ENCODE measurements at places on chromosomes 3 and 15. TPM values are rescaled to one million over a fixed set of nuclear protein-coding genes. Genes with fewer than 3 reads are reported as not detected.

STX19 gene
- total RNA-seq = not detected

NEO1 gene
- 9.2 TPM for total RNA-seq

RPP25 gene
- 2.1 TPM for total RNA-seq

CPLX3 gene
- total RNA-seq = not detected

SLC9C1 gene
- total RNA-seq = not detected

C3orf49 gene
- total RNA-seq = not detected

GPR62 gene
- total RNA-seq = not detected

- DNase-seq = no peak
These were observed 38.3 kb upstream of the TM4SF4 start for GRCh38 chr3:149435996-149436885.

DNA sequence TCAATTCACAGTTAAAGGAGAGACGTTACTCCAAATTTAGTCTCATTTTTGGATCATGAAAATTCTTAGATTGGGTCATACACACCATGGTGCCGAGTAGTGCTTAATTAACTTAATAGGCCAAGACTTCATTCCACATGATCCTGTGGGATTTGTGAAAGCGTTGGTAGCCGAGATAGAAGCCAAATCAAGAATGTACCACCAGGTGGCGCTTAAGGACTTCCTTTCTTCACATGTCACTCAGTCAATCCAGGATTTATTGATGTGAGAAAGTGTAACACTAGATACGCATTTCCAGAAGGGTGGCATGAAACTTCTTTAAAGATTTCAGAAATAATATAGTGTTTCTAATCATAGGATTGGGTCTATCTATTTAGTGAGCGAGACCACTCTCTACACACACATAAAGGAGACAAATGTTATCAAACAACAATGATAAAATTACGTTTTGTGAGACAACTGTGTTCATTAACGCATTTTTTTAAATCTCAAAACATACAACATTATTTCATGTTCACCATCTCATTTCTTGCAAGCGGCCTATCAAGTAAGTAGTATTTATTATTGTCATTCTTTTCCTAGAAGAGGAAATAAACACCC lies 436.1 kb downstream of the CHL1 start:
- peak; percentile 52 for DNase-seq

GRCh38 chr3:3165241-3165640 lies 14.2 kb downstream of the CRBN start:
- no peak for DNase-seq

- no peak for DNase-seq
These were observed 73.0 kb downstream of the MGLL start for GRCh38 chr3:127749361-127749760.

- DNase-seq = no peak
These were observed 55.0 kb upstream of the EPHB3 start for GRCh38 chr3:184506561-184506991.

- no peak for DNase-seq
These were observed 295.7 kb downstream of the UNC13C start for GRCh38 chr15:54273928-54274327.

- DNase-seq = no peak
These were observed 187.3 kb upstream of the ATP11B start for GRCh38 chr3:182605882-182606611.

DNA sequence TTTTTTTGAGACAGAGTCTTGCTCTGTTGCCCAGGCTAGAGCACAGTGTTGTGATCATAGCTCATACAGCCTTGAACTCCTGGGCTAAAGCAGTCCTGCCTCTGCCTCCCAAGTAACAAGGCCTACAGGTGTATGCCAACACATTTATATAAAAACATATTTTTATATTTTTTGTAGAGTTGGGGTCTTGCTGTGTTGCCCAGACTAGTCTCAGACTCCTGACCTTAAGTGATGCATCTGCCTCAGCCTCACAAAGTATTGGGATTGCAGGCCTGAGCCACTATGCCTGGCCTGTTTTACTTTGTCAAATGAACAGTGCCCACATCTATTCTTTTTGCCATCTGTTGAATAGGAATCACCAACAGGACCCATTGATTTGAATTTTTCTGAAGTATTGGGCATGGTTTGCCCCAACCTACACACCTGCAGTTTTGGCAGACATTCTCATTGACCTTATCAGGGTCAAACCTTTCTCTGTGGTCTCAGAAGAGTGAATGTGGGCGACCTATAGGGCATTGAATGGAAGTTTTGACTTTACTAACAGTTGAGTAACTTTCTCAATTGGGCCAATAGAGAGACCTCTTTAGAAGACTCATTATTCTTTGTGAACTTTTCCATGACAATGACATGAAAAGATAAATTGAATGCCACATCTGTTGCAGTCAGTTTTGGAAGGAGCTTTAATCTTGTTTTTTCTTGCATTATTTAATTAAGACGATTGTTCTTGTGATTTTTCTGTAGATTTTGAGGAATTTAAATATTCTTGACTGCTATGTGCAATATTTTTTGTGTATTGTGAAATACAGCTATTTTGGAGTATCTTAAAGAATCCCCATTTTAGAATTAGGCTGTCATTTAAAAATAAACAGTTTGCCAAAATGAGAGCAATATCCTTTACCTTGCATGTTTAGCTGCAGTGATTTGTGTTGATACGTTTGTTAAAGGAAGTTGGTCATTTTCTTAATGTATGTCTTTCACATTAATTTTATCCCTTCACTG lies 2.7 kb downstream of the IREB2 start:
- no peak for DNase-seq

- no peak for DNase-seq
These were observed 8.1 kb upstream of the CDIN1 start for GRCh38 chr15:36571301-36571700.

DNA sequence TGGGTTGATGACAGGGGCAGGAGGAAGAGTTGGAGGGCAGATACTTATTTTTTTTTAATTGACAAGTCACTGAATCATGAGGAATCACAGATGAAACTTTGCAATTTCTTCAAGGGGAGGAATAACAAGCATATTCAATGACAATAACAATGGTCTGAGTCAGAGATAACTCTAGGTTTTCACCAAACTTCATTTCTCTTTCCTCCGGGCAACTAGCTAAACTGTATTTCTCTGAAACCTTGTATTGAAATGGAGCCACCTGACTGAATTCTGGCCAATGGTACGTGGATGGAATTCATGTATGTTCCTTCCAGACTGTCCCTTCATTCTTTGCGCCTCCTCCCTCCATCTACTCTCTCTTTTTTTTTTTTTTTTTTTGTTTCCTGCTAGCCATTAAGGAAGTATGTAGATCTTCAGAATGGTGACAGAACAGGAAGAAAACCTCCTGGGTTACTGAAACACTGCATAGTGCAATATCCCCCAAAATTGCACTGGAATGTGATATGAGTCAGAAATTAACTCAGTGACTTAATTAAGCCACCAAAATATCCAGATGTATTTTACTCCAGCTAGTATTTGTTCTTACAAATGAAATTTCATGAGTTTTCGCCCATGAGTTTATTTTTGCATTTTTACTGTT lies 495.4 kb downstream of the OTOL1 start:
- DNase-seq = no peak

- DNase-seq = peak; percentile 58
These were observed at the start of gene SH3GL3 for GRCh38 chr15:83446904-83447709. TSS of gene SH3GL3 (plus strand) at chr15:83447341. CDS start at chr15:83447534, 193 bp downstream.

DNA sequence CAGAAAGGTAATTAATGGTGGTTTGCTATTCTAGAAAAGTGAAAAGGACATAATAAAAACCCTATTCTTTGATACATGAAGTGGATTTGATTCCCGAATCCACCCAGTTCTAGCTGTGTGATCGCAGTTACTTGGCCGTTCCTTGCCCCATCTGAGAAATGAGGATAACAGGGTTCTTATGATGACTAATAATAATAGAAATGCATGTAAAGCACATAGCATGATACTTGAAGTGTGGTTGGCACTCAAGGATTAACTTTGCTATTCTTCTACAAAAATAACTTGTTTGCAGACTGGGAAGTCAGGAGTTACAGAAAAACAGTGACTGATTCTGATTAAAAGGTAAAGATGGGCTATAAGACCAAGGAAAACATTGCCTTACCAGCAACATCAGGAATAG lies 26.8 kb downstream of the PARL start:
- no peak for DNase-seq

- DNase-seq = no peak
These were observed 1056.4 kb downstream of the NTRK3 start for GRCh38 chr15:87200149-87200548.

- DNase-seq = no peak
These were observed 22.2 kb upstream of the EID1 start for GRCh38 chr15:48855501-48856440.

DNA sequence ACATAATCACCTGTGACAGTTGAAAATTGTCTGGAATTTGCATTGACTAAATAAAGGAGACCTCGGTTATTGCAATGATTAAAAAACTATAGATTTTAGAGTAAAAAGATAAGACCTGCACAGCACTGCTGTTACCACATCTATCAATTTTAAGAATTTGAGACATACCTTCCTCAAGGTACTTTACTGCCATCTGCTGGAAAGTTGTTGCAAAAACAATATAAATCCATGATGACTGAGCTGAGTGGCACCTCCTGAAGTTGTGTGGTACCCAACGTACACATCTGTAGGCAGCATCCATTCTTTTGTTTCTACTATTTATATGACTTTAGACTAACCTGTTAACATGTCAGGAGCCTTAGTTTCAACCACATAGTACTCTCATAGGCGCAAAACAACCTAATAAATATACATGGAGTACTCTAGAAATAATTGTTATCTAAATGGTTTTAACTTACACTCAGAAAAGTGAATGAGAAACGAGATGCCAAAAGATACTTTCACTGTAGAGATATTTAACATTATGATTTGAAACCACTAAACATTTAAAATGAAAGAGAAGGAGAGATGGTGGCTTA lies 106.7 kb downstream of the GHSR start:
- DNase-seq = no peak

- no peak for DNase-seq
These were observed 38.8 kb downstream of the TYRO3 start for GRCh38 chr15:41597787-41598186.

DNA sequence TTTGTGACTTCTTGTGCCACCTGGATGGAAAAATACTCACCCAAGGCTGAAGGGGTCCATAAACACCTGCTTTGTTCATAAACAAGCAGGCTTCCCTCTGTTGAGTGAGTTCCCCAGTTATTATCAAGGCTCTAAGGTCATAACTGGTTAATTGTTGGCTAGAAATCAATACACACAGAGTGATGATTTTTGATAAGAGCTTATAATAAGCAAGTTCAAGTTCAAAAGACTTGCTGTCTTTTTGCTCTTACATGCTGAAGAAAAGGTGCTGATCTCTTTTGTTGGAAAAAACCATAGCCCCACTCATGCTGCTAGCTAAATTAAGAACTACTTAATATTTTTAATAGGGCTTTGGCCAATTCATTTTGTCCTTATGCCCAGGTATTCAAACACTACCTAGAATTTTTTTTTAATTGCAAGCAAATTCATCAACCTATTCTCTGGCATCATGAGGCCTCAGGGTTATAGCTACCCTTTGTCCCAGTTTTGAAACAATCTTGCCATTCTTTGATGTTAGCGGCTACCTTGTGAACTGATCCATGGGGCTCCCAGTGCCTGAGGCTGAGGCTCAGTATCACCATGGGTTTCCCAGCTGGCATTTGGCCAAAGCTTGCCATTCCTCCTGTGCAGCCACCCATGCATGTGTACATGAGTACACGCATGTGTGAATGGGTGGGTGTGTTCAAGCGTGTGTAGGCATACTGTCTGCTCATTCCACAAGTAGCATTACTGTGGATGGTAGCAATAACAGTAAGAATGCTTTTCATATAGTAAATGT lies 127.6 kb upstream of the LPP start:
- DNase-seq = no peak

- DNase-seq = no peak
These were observed 900 bp upstream of the EOMES start for GRCh38 chr3:27723001-27723445.

- no peak for DNase-seq
These were observed 106.5 kb downstream of the ECT2 start for GRCh38 chr3:172856795-172857742.

DNA sequence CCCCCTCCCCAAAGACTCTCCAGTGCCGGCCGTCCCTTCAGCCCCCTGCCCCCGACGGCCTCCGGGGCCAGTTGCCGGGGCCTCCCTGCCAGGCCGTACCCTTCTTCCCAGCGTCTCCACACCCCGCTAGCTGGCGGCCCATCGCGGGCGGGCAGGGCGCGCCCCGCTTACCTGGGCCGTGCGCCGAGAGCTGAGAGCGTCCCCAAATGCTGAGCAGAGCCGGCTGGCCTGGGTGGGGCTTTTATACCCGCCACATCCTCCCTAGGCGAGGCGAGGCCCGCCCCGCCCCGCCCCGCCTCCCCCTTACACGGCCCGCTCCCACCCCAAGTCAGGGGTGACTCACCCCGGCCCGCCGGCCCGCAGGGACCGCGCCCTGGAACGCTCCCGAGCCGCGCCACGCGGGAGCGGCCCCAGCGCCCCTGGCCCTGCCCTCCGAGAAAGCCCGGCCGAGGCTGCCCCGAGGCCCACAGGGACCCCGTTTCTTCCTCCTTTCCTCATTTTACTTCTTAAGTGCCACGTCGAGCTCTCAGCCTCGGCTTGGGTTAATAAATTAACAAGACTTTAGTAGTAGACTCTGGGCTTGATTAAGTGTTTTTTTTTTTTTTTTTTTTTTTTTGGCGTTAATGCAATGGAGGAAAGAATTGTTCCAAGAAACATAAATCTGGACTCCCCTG lies at the start of gene ANXA2:
Gene ANXA2, minus strand, starts transcription at position 215 of the 674 bp plus-strand sequence. CDS start 11,911 bp downstream, outside the sequence.
- peak; percentile 64 for DNase-seq

DNA sequence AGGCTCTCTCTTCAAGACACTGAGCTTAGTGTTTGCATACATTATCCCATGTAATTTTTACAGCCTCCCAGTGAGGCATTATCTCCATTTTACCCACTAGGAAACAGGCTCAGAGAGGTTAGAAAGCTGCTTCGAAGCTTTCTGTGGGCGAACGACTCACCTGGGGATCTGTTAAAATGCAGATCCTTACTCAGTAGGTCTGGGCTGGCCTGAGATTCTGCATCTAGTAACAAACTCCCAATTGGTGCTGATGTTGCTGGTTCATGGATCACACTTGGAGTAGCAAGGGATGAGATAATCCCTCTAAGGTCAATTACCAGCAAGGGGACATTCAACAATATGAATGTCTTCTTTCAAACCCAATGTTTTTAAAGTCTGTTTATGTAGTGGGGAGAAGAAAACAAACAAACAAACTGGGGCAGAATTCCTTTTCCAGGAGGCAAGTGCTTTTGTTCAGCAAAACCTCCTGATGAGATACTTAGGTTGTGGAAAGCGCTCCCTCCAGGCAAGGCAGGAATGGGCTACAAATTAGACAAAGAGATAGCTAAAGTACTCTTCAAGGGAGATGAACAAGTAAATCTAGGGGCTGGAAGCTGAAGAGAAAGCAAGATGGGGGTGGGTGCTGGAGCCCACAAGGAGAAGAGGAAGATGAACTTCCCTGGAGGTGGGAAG lies 311.9 kb downstream of the SHQ1 start:
- DNase-seq = no peak

DNA sequence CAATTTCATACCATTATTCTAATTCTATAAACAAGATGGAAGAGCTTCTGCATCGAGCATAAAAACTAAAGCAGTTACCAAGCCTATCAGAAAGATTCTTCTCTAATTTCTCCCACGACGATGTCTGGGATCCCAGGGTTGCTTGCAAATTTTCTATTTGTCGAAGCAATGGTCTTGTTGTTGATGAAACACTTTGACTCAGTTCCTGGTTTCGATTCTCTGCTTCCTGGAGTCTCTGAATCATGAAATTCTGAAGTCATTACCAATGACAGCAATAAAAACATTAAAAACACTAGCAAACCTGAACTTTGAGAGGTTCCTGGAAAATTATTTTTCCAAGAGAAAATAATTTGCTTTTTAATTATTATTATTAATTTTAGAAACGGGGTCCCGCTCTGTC lies 18.7 kb downstream of the TMF1 start:
- no peak for DNase-seq

- no peak for DNase-seq
These were observed 73.7 kb downstream of the CCNL1 start for GRCh38 chr3:157086060-157086750.

GRCh38 chr3:129046037-129046731 lies 14.4 kb upstream of the GP9 start:
- DNase-seq = no peak

All from left lobe of liver (tissue), 2 donors.